Neural crest cell (in vitro differentiated cells): ENCODE measurements at places on chromosomes 5 and 9. TPM values are rescaled to one million over a fixed set of nuclear protein-coding genes. Genes with fewer than 3 reads are reported as not detected.

Gene CD14
- 0.28 and 0.55 TPM in 2 replicates for total RNA-seq

Gene C5orf52
- not detected in 2 replicates for total RNA-seq

Gene SAXO1
- total RNA-seq, result 0.14 TPM in 1 of 2 replicates, not detected in the other

Gene C9
- not detected in 2 replicates for total RNA-seq

GRCh38 chr9:116984111-116984510 lies 297.0 kb downstream of the TRIM32 start:
- H3K36me3 ChIP-seq, result no peaks in the 10 kb centered on the region
- no peaks in the 10 kb centered on the region for H3K4me1 ChIP-seq
- DNase-seq, result no peak
- no peak overlapping the region for H3K4me3 ChIP-seq
- no peaks in the 10 kb centered on the region for H3K27me3 ChIP-seq

GRCh38 chr9:4356306-4356705 lies 56.4 kb upstream of the GLIS3 start:
- no peak for DNase-seq
- H3K4me3 ChIP-seq, result no peak overlapping the region
- H3K27me3 ChIP-seq, result no peaks in the 10 kb centered on the region

GRCh38 chr9:99221266-99221620 lies 499 bp downstream of the ALG2 start:
- H3K4me3 ChIP-seq, result peak overlapping the region; percentile 98
- no peak for DNase-seq
- peaks cover 2% of the 10 kb centered on the region for H3K36me3 ChIP-seq
- no peak overlapping the region for H3K27ac ChIP-seq
- peaks cover 39% of the 10 kb centered on the region for H3K4me1 ChIP-seq

DNA sequence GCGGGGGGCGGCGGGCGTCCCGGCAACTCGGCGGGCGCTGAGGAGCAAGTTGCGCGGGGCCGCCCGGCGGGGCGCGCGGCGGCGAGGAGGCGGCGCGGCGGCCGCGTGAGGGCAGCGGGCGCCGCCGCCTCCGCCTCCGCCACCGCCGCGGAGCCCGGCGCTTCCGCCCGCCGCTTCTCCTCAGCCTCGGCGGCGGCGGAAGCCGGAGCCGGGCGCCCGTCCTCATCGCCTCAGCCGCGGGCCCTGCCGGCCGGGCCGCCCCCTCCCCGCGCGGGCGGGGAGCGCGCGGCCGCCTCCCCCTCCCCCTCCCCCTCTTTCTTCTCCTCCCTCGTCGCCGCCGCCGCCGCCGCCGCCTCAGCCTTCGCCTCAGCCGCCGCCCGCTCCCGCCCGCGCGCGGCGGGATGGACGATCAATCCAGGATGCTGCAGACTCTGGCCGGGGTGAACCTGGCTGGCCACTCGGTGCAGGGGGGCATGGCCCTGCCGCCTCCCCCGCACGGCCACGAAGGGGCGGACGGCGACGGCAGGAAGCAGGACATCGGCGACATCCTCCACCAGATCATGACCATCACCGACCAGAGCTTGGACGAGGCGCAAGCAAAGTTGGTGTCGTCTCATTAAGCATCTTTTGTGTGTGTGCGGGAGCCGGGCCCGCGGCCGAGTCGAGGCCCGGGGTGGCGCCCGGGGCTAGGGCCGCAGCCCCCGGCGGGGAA lies at the start of gene PBX3:
TSS of gene PBX3 (plus strand) at position 321 of the 712 bp plus-strand sequence.
- peak; percentile 48 for DNase-seq
- peaks cover 46% of the 10 kb centered on the region for H3K4me1 ChIP-seq
- peaks cover 4% of the 10 kb centered on the region for H3K27me3 ChIP-seq
- H3K27ac ChIP-seq, result peak within 1 kb of the TSS; percentile 99
- H3K36me3 ChIP-seq, result peaks cover 2% of the 10 kb centered on the region
- H3K4me3 ChIP-seq, result peak within 1 kb of the TSS; percentile 98

DNA sequence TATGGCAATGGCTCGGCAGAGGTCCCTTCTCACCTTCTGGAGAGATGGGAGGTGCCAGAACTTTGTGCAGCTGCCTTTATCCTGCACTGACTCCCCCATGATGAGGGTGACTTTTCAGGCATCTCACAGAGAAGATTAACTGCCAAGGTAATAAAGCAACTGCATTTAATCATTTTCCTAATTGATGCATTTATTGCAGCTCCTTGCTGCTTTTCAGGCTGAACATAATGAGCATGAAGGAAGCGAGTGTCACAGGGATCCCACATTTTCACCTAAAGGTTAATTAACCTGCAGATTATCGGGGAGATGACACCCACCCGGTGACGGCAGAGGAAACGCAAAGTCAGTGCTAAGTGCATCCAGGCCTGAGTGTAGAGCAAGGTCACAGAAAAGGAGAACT lies 154.3 kb downstream of the ICE1 start:
- no peak overlapping the region for H3K4me3 ChIP-seq
- H3K27ac ChIP-seq, result no peak overlapping the region
- no peak for DNase-seq
- no peaks in the 10 kb centered on the region for H3K36me3 ChIP-seq

GRCh38 chr9:109574061-109574882 lies 76.2 kb upstream of the PTPN3 start:
- H3K4me1 ChIP-seq, result no peaks in the 10 kb centered on the region
- H3K4me3 ChIP-seq, result no peak overlapping the region
- H3K27me3 ChIP-seq, result no peaks in the 10 kb centered on the region

DNA sequence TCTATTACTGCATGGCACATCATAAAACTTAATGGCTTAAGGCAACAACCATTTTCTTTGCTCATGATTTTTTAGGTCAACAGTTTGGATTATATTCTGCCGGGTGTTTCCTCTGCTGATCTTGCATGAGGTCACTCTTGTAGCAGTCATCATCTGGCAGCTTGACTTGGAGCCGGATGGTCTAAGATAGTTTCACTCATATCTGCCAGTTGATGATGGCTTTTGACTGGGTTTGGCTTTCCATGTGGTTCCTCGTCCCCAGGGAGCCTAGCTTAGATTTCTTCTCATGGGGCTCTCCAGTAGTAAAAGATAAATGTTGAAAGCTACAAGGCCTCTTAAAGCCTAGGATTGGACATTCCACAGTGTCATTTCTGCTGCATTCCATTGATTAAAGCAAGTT lies 27.4 kb downstream of the LNPEP start:
- H3K27me3 ChIP-seq, result no peaks in the 10 kb centered on the region
- peaks cover 2% of the 10 kb centered on the region for H3K36me3 ChIP-seq
- H3K4me1 ChIP-seq, result peaks cover 15% of the 10 kb centered on the region
- no peak overlapping the region for H3K27ac ChIP-seq

DNA sequence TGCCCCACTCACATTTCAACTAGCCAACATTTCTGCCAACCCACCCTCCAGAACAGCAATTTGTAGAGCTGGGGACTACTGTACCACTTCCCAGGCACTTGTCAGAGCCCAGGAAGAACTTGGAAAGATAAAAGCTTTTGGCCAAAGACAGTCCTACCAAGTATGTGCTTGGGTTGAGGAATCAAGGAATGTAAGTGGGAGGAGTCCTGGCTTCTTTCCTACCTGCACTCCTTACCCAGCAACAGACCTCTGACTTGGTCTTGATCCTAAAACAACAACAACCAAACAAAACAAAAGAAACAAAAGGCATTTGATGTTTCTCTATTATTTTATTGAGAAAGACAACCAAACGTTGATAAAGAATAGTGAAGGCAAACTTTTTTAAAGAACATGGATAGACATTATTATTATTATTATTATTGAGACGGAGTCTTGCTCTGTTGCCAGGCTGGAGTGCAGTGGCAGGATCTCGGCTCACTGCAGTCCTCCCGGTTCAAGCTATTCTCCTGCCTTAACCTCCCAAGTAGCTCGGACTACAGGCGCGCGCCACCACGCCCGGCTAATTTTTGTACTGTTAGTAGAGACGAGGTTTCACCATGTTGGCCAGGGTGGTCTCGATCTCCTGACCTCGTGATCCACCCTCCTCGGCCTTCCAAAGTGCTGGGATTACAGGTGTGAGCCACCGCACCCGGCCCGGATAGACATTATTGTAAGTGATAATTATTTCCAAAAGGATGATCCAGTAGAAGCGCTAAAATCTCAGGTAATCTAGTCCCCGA lies 33.5 kb downstream of the ANXA2R start:
- DNase-seq, result no peak
- peaks cover 27% of the 10 kb centered on the region for H3K4me1 ChIP-seq
- H3K4me3 ChIP-seq, result peak overlapping the region; percentile 95

DNA sequence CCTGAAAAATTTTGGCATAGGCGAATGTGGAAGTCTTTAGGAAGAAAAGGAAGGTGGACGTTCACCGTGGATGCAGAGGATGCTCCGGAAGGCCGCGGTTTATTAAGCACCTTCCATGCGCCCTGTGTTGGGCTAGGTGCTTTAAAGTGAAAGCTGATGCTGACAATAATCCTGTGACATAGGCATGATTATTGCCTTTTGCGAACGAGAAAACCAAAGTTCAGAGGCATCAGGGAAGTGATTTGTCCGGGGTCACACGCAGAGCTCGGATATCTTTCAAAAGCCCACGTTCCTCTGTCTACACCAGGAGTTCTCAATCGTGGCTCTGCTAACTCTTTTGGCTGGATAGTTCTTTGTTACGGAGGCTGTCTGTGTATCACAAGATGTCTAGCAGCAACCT lies 12.0 kb upstream of the GABRP start:
- H3K27ac ChIP-seq, result no peak overlapping the region
- no peaks in the 10 kb centered on the region for H3K4me1 ChIP-seq
- no peak overlapping the region for H3K4me3 ChIP-seq
- no peak for DNase-seq

DNA sequence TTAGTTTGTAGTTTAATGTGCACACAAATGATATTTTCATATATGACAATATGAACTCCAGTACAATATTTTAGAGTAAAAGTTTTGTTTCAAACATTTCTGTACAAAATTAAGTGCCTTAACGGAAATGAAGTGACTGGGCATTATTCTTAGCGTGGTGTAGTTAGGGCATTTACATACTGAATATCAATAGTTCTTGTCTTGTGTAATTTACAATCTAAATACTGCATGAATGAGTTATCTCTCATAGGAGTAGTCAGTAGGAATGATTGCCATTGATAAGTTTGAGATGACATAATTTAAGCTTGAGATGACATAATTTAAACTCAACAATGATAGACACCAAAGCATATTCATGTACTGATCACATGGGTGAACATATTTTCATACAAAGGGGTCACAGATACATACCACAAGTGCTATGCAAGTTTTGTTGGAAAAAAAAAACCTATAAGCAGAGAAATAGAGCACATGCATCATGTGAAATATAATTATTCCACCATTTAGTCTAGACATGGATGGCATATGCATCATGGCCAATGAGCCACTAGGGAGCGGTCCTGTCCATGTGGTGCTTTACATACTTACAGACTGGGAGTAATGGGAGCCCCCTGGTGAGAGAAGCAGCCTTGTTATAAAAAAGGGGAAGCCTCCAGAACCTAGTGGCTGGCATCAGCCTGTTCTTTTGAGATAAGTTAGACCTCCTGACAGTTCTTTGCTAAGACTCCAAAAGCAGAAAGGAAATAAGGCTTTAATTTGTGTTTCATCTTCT lies 1523.9 kb downstream of the MAT2B start:
- no peak overlapping the region for H3K27ac ChIP-seq
- no peak for DNase-seq
- H3K36me3 ChIP-seq, result no peaks in the 10 kb centered on the region

DNA sequence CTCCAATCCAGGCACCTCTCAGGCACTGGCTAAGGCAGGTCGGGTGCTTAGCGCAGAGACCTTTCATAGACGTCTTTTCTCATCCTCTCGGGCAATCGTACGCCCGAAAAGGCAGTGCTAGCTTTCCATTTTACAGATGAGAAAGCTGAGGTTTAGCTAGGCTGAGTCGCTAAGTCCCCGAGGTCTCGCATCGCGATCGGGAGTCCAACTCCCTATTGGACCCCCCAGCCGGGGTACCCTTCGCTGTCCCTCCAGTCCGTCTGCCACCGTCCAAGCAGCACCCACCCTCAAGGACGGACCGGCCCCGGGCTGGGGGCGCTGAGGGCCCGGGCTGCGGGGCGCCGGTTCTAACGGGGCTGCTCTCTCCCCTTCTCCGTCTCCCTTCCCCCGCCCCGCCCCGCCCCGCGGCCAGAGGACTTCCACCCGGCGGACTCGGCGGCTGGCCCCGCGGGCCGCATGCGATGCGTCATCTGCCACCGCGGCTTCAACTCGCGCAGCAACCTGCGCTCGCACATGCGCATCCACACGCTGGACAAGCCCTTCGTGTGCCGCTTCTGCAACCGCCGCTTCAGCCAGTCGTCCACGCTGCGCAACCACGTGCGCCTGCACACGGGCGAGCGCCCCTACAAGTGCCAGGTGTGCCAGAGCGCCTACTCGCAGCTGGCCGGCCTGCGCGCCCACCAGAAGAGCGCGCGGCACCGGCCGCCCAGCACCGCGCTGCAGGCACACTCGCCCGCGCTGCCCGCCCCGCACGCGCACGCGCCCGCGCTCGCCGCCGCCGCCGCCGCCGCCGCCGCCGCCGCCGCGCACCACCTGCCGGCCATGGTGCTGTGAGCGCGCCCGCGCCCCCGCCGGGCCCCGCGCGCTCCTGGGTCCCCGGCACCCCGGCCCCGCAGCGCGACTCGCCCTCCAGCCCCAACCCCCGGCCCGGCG lies 12.5 kb upstream of the EXOSC2 start:
- DNase-seq, result peak; percentile 73
- no peaks in the 10 kb centered on the region for H3K36me3 ChIP-seq
- H3K27me3 ChIP-seq, result peaks cover 52% of the 10 kb centered on the region
- H3K4me1 ChIP-seq, result peaks cover 9% of the 10 kb centered on the region
- H3K4me3 ChIP-seq, result peak overlapping the region; percentile 64
- no peak overlapping the region for H3K27ac ChIP-seq

DNA sequence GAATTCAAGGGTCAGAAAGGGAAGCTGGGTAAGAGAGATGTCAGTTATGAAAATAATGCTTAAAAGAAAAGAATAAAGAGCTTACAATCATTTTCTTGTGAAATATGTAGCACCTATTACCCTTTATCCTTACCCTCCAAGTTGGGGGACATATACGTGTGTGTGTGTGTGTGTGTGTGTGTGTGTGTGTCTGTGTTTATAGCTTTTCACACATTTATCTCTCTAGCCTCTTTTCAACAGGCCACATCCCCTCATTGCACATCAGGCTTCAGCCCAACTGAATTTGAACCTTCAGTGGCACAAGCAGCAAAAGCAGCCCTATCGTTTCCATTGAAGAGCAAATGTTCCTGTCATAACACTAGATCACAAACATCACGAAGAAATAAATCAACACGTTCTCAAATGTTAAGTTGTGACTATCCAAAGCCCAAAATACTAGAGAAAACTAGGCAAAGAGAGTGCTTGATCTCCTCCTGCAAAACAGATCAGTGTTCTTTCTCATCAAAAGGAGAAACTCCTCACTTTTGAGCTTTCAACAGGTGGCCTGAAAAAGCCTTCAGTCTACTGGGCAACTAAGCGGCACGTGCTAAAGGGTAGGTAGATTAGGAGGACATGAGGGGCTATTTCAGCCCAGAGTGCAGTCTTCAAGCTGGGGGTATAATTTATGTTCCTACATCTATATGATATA lies 416.4 kb downstream of the EFNA5 start:
- no peak for DNase-seq
- peaks cover 10% of the 10 kb centered on the region for H3K4me1 ChIP-seq
- H3K27me3 ChIP-seq, result no peaks in the 10 kb centered on the region
- no peaks in the 10 kb centered on the region for H3K36me3 ChIP-seq
- no peak overlapping the region for H3K27ac ChIP-seq
- no peak overlapping the region for H3K4me3 ChIP-seq

- no peak for DNase-seq
- H3K27ac ChIP-seq, result peak overlapping the region; percentile 29
- H3K4me1 ChIP-seq, result peaks cover 73% of the 10 kb centered on the region
- H3K27me3 ChIP-seq, result no peaks in the 10 kb centered on the region
- peaks cover 4% of the 10 kb centered on the region for H3K36me3 ChIP-seq
Observed at GRCh38 chr9:131407717-131408195, 13.9 kb downstream of the PRRC2B start.

GRCh38 chr5:158303883-158304282 lies 444.9 kb upstream of the CLINT1 start:
- H3K36me3 ChIP-seq, result no peaks in the 10 kb centered on the region
- DNase-seq, result no peak
- no peak overlapping the region for H3K27ac ChIP-seq
- H3K27me3 ChIP-seq, result peaks cover 5% of the 10 kb centered on the region
- H3K4me3 ChIP-seq, result no peak overlapping the region
